Naive thymus-derived CD4-positive, alpha-beta T cell (primary cell): ENCODE measurements at places on chromosomes 11 and 22.
A peak's percentile ranks its signal among the peaks of the same experiment; 100 is the strongest.

DNA sequence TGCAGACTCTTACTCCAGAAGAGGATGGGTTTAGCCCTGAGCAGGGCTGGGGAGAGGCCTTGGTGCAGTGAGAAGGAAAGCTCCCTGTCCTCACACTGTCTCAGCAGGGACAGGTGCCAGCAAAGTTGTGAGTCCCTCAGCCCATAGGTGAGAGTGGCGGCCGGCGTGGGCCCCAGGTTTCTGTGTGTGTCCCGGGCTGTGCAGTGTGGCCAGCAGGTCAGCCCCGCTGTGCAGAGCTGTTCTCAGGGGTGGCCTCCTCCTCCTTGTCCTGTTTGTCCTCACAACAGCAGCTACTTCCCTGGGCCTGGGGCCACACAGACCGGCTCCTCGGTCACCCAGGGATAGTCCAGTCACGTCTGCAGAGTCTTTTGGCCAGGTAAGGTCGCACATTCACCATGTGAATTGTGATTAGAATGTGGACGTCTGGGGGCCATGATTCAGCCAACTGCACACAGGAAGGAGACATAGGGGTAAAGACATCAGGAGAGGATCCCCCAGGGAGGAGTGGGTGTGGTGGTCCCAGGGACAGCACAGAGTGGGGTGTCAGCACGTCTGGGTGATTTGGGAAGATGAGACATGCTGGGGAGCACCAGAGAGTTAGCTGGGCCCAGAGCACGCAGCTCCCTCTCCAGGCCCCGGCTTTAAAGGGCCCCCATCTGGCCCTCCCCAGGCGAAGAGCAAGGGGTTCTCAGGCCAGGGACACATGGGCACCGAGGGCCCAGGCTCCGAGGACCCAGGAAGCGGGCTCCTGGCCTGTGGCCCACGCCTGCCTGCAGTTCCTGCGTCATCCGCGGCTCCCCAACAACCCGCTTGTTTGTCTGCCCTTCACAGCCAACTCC is 81.6 kb downstream of the MYEOV start:
- DNase-seq, result no peak

- DNase-seq, result no peak
These were observed 283.7 kb downstream of the CTTN start for GRCh38 chr11:70682056-70682455.

GRCh38 chr11:31828217-31828616 is 17.1 kb upstream of the PAX6 start:
- no peak for DNase-seq

GRCh38 chr22:49996119-49996517 is 16.4 kb downstream of the IL17REL start:
- no peak for DNase-seq

- no peak for DNase-seq
These were observed 4.1 kb upstream of the STT3A start for GRCh38 chr11:125588505-125588904.

GRCh38 chr11:3905080-3905953 is 49.9 kb downstream of the STIM1 start:
- peak; percentile 53 for DNase-seq

DNA sequence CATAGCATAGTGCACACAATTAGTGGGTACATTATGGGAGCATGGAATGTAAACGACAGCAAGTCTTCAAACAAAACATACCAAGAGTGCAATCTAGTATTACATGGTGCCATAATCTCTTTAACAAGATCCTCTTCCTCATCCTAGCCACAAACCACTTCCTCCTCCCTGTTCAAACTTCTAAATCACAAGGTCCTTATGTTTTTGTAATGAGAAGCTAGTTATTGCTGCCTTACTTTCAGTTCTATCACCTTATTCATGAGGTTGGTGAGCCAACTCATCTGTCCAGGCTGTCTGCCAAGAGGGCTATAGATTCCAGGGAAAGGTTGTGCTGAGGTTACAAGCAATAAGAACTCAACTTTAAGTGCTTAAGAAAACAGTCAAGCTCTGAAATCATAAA is 195.4 kb upstream of the ARHGAP20 start:
- peak; percentile 43 for DNase-seq

DNA sequence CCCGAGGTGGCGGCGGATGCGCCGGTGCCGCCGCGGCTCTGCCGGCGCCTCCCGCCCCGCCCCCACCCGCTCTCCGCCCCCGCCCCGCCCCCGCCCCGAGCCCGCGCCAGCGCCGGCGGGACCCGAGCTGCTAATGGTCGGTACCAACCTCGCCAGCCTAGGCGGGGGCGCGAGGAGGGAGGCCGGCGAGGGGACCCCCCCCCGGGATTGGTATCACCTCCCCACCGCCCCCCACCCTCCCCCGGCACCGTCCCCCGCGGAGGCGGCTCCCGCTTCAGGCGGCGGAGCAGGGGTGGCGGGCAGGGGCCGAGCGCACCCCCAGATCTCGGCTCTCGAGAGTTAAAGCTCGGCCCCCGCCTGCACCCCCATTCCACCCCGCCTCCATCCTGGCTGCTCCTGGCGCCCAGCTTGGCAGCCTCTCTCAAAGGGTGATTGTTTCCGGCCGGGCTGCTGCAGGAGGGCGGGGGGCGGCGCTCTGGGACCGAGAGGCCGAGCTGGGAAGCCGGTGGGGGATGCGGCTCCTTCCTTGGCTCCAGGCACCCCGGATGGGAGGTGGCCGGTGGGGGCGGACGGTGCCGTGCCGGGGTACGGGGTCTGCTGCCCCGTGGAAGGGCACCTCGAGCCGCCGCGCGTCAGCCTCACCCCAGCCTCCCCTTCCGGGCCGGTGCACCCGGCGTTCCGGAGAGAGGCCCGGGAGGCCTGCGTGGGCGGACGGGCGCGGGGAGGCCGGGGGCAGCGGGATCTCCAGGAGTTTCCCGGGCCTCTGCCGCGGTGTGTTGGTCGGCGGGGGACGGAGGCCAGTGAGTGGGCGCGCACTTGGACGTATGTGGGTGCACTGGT is at the start of gene B3GAT1:
TSS of gene B3GAT1 (minus strand) at position 40 of the 840 bp plus-strand sequence. CDS start 24,583 bp downstream, outside the sequence.
- no peak for DNase-seq

GRCh38 chr11:59224351-59224928 is 11.7 kb upstream of the MPEG1 start:
- no peak for DNase-seq

DNA sequence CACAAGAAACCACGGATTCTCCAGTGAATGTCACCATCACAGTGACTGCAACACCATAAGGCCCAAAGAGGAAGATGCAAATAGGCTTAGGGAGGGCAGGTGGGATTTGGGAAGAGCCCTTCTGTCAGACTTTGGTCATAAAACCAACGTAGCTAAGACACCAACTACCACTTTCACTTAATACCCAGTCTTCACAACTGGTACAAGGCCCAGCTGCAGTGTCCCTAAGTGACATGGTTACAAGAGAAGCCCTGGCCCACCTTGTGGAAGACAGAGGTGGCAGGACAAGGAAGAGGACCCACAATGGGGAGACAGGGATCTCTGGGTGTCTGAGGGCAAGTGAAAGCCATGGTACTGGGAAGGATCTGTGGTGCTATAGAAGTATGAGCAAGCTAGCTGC is 10.0 kb downstream of the VSIG10L2 start:
- no peak for DNase-seq

- DNase-seq, result no peak
These were observed 46.5 kb upstream of the THY1 start for GRCh38 chr11:119469506-119469905.

GRCh38 chr11:121892131-121892681 is 223.8 kb downstream of the BLID start:
- DNase-seq, result no peak

DNA sequence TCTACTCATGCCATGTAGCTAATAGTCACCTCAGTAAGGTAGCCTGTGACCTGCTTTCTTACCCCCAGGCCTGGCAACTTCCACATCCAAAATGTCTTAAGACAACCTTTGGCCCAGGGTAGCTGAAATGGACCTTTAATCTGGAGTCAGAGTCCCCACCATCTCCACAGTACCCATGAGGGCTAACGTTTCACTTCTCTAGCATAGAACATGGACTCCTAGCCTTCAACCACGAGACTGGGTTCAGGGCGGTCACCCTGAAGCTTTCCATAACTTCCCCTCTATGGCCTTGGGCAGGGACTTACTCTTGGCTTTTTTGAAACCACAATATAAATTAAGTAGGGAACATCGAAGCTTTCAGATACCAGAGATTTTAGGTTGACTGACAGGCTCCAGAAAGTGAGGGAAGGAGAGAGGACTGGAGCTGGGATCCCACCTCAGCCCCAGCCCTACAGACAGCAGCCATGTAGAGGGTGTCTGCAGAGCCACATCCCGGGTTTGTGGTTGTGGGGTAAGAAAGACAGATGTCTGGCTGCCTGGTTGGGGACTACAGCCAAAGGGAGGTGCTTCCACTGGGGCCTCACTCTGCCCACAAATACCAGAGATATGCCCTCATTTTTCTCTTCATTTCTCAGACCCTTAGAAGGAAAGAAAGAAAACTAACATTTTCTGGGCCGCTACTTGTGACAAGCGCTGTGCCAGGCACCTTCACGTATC is 2.6 kb downstream of the TBC1D10A start:
- peak; percentile 32 for DNase-seq

DNA sequence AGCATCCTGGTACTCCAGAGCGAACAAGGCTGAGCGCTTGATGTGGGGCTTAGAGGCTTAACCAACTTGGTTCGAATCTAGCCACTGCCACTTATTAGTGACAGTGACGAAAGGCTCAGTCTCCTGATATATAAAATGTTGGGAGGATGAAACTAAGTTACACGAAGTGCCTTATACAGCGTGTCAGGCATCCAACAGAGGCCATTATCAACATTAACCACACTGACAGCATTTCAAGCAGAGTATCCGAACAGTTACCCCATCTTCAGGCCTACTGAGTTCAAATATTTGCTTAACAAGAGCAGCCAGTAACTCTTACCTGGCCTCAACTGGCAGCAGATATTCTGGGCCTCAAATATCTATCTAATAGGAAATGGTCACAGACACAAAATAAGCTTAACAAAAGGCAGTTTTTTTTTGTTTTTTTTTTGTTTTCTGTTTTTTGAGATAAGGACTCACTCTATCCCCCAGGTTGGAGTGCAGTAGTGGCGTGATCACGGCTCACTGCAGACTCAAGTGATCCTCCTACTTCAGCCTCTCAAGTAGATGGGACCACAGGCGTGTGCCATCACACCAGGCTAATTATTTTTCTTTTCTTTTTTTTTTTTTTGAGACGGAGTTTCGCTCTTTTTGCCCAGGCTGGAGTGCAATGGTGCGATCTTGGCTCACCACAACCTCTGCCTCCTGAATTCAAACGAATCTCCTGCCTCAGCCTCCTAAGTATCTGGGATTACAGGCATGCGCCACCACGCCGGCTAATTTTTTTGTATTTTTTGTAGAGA is 2.9 kb downstream of the SERPIND1 start:
- no peak for DNase-seq

GRCh38 chr22:19139974-19140373 is 4.5 kb downstream of the ESS2 start:
- DNase-seq, result no peak

DNA sequence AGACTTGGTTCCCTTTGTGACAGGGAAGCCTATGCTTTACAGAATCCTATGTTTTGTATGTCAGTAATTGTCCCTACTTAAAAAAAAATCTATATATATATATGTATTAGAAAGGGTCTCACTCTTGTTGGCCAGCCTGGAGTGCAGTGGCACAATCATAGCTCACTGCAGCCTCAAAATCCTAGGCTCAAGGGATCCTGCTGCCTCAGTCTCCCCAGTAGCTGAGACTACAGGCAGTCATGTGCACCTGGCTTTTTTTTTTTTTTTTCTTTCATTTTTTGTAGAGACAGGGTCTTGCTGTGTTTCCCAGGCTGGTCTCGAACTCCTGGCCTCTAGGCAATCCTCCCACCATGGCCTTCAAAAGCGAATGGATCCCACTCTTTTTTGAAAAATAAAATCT is 2.1 kb upstream of the NEAT1 start:
- no peak for DNase-seq

DNA sequence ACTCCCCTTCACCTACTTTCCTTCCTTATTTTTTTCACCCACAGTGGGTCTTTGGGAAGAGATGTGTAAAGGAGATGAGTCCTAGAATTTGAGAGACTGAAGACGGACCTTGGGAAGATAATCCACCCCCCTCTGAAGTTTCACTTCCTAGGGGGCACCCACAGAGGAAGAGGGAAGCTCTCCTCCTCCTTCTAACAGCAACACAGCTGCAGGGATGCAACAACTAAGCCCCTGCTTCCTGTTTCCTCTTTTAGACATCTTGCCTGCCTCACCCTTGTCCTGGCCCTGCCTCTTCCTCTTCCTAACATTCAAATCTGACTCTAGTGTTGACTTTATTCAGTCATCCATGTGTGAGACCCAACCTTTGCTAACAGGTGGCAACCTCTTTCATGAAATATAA is 424.6 kb downstream of the BUD13 start:
- DNase-seq, result no peak

- DNase-seq, result no peak
These were observed 803.6 kb downstream of the METTL15 start for GRCh38 chr11:28911829-28912228.

DNA sequence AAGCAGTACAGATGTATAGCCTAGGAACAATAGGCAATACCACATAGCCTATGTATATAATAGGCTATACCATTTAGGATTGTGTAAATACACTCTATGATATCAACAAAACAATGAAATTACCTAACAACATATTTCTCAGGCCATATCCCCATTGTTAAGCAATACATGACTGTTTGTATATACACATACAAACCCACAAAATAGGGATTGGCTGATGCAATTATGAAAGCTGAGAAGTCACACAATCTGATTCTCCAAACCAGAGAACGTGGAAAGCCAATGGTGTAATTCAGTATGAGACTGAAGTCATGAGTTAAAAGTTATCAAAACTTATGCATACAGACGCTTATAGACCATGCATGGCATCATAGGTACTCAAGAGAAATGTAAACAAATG is 700.1 kb upstream of the RAG2 start:
- DNase-seq, result no peak

- no peak for DNase-seq
These were observed 5.7 kb downstream of the AMBRA1 start for GRCh38 chr11:46588131-46588530.

DNA sequence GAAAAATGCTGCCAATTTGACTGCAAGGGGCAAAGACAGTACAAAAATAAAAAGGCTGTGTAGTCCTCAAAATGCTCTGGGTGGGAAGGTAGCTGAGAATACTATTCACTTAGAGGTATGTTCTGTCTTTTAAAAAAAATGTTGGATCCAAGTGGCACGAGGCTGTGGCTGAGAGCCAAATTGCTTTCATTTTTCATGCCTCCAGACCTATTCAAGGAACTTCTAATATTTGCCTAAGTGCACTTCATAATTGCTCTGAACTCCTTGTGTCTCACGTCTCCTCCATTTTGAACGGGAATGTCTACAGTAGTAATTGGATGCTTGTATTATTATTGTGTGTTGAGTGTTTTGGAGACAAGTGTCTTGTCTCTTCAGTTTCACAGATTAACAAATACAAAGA is 19.1 kb upstream of the SLC22A25 start:
- DNase-seq, result no peak
